GM20000 (cell line): ENCODE measurements at places on chromosomes 4 and X.
A peak's percentile ranks its signal among the peaks of the same experiment; 100 is the strongest.

DNA sequence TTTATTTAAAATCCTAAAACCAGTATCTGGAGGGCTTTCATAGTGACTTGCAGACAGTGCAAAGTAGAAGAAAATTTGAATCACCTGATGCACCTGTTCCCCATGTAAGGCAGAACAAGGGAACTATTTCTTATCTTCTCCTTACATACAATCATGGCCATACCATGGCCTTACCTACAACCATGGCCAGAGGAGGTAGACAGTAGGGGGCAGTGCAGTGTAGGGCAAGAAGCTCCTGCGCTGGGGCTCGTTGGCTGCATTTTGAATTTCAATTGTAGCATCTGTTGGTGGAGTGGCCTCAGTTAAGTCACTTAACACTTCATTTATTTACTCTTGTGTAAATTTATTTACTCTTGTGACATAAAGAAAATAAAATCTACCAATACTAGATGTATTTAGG lies 33.0 kb downstream of the GALNTL6 start:
- peak; percentile 34 for DNase-seq

- no peak for DNase-seq
These were observed 60.6 kb upstream of the FAT4 start for GRCh38 chr4:125254106-125254505.

DNA sequence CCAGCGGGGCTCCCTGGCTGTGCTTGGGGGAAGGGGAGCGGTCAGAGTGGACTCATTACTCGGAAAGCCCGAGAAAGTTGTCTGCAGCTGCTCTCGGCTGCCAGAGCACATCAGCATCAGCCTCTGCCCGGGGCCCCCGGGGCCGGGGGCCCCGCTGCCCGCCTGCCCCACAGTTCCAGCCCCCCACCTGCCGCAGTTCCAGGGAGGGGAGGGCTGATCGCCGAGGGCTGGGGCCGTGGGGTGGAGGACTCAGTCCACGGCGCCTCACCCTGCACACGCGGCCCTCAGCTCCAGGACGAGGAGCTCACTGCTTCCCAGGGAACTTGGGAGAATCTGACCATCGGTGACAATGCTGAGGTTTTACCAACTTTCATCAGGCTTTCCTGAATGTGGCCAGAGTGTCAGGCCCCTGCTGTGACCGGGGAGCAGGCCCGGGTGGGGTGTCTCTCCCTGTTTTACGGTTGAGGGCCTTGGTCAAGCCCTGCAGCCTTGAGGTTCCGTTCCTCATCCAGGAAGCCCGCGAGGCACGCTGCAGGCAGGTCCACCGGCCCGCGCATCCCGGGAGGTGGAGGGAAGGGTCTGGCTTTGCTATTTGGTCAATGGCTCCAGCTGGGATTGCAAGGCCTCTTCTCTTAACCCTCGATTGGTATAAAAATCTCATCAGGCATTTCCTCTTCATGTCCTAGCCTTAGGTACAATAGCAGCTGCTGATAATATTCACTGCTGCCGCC lies 57.2 kb downstream of the CPZ start:
- no peak for DNase-seq

- DNase-seq, result no peak
These were observed 136.3 kb downstream of the HS6ST2 start for GRCh38 chrX:132821974-132822633.
